ENCODE measurements at places on chromosomes 3 and 15.

DNA sequence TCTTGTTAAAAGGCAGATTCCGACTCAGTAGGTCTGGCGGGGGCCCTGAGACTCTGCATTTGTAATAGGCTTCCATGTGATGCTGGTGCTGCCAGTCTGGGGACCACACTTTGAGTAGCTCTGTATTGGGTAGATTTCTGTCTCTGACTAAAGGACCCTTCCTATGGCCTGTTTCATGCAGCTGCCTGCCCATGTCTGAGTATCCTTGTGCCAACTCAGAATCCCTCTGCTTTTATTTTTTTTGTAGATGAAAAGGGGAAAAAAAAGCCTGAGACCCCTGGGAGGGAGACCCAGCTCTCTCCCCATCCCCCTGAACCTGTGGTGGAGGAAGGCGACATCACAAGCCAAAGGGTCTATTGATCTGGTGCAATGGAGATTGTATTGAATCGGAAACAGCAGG is 81.9 kb downstream of the EBLN2 start:
- DNase-seq = no peak

DNA sequence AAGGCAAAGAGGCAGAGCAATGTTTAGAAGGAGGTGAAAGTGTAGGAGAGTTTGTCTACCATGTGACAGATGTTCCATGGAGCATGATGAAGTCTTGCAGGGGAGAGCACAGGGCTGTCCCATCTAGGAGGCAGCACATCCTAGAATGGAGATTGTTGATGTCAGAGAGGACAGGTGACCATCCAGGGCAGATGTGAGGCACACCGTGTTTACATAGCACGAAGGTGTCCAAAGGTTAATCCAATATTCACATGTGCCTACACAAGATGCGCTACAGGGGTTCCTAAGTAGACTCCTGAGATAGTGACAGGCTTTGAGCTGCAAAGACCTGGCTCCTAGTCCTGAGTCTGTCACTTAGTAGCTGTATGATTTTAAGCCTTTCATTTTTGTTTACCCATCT is 219.3 kb upstream of the SLCO3A1 start:
- DNase-seq = no peak

- no peak for DNase-seq
Measured at GRCh38 chr3:39870706-39871105, 61.3 kb downstream of the MYRIP start.

DNA sequence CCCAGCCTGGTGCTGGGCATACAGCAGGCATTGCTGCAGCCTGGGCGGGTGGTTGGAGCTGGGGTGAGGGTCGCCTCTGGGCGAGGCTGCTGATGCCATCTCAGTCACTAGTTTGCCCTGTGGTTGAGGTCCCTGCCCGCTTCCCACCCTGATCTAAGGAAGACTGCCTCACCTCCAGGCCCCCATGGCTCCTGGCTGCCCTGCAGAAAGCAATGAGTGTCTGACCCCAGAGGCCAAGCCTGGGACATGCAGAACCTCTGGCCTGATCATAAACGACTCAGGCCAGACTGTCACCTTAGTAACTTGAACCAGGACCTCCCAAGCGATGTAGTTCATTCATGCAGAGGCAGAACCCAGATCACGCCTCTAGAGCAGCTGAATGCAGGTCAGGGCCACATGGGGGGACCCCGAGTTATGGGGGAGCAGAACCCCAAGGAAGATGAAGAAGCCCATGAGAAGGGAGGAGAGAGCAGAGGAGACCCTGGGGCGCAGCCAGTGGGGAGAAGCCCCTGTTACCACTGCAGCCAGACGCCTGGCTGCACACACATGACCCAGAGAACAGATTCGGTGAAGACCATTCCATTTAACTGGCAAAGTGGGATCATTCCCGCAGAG is 213.9 kb downstream of the TBC1D2B start:
- DNase-seq = no peak

- no peak for DNase-seq
Measured at GRCh38 chr15:58040150-58040549, 25.4 kb downstream of the ALDH1A2 start.

- DNase-seq = no peak
Measured at GRCh38 chr3:86830566-86830965, 160.4 kb downstream of the VGLL3 start.

DNA sequence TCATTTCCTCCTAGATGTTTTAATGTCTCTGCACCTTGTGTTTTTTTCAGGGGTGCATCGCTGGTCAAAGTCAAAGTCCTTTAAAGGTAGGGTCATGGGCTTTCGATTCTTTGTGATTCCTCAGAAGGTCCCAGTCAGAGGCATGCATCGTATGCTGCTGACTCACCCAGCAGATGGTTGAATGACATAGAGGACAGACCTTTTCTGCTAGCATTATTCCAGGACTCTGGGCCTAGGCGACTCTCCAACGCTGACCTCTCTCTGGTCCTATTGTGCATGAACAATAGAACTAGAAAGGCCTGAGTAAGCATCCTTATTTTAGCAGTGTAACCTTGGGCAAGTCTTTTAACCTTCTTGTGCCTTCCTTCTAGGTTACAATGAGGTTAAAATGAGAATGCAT is 75.9 kb downstream of the DGKG start:
- no peak for DNase-seq

DNA sequence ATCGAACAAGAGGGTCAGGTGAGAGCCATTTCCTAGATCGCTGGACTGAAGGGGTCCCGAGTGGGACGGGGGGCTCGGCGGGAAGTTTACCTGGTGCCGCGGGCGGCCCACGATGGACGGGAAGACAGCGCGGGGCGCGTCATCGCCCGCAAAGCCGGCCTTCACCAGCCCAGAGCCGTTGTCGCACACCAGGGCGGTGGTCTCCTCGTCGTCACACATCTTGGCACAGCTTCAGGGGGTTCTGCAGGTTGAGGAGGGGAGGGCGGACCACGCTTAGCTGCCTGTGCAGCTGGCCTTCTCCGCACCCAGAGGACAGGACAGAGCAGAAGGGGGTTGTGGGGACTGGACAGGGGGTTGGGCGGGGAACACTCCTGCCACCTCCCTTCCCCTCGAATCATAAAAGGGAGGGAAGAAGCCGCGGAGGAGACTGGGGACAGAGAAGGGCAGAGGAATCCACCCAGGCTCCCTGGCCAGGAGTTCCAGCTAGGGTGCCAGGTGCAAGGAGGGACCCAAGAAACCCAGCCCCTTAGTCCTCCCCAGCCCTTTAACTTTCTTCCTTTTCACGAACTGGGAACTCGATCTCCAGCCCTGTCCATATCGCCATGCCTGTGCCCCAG is 651 bp downstream of the ACTC1 start:
- DNase-seq = no peak

GRCh38 chr3:31093606-31094005 is 199.1 kb upstream of the GADL1 start:
- no peak for DNase-seq

- no peak for DNase-seq
Measured at GRCh38 chr3:133931084-133931483, 35.4 kb upstream of the RAB6B start.

DNA sequence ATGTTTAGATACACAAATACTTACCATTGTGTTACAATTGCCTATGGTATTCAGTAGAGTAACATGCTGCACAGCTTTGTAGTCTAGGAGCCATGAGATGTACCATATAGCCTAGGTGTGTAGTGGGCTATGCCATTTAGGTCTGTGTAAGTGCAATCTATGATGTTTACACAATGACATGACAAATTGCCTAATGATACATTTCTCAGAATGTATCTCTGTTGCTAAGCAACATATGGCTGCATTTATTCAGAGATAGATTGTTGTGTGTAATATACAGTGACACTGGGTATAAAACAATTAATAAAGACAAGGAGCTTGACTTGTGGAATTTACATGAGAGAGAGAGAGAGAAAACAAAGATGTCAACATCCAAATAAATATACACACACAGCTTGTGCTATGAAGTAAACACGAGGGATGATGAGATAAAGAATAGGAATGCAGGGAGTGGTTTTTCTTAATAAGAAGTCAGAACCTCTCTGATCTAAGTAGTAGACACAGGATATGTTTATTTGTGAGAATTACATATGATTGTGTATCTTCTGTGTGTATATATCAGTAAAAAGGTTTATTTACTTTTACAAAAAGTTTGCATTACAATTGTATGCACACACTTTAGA is 110.0 kb downstream of the KCNAB1 start:
- DNase-seq = no peak

DNA sequence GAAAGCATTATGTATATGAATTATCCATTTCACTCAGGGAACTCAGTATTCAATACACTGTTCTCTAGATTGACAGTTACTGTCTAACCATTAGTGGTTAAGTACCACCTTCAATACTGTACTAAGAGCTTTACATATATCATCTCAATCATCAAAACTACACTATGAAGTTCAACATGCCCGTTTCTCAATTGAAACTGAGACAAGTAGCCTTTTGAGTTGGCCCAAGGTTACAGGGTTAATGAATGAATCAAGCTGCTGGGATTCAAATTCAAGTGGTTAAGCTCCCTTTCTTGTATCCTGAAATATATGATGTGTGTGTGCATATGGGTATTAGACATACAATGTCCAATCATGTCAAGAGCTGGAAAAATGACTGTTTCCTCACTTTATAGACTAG is 5.8 kb downstream of the TASOR start:
- no peak for DNase-seq

DNA sequence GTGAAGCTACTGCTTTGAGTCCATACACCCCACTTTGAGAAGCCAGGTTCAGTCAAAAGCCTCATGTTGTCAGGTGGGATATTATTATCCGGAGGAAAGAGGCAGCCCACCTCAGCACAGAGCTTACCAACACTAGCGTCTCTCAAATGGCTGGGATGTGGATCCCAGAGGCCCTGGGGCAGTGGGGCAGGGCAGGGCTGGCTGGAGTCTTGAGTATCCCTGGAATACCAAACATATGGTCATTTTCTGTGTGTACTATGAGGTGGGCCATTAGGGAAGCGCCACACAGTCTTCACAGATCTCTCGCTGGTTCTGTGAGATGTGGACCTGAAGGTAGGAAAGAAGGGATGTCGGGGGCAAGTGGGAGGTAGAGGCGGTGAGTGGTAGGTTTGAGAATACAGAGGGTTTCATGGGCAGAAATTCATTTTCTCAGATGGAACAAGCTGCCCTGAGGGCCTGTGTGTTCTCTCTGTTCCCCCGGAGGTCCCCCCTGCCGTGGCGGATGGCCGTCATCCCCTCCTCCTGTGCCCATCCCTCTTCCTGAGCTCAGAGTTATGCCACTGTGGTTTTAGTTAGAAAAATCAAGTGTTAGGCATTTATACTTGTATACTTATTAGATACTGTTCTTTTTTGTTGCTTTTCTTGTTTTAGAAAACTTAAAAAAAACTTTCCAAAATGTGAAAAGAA is 66.4 kb downstream of the USP13 start:
- DNase-seq = no peak

DNA sequence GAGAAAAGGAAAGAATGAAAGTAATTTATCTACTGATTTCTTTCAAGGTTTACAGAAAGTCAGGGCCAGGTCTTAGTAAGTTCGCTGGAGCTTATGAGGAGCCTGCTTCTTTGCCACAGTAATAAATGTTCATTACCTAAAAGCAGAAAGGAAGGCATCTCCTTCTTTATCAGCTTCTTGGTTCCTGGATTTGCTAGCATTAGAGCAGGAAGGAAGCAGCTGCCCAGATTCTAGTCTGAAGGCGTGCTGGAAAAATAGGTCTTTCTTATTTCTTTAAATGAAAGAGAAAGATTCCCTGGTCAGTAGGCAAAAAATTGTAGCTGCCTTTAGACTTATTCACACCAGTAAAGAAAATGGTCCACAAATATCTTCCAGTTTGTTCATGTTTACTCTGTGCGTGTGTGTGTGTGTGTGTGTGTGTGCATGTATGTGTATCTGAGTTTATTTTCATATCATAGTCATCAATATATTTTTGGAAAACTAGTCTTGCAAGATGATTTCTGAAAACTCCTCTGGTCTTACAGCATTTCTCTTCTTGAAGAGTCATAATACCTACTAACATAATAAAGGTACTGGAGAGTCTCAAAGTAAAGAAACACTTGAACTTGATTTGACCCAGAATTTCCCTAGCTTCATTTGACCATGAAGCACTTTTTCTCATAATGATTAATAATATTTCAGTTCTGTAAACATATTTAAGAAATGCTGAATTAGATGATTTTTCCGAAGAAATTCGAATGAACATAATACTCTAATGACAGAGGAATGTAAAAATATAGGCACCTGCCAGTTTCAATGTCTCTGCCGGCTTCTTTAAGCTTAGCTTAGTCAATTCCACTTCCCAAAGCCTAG is 255.3 kb upstream of the ZPLD1 start:
- no peak for DNase-seq

- DNase-seq = no peak
Measured at GRCh38 chr3:149353581-149354184, 20.2 kb upstream of the TM4SF18 start.

- no peak for DNase-seq
Measured at GRCh38 chr3:171615281-171615680, 155.1 kb upstream of the TNIK start.

GRCh38 chr15:89199746-89200145 is 21.6 kb downstream of the RLBP1 start:
- peak; percentile 59 for DNase-seq

DNA sequence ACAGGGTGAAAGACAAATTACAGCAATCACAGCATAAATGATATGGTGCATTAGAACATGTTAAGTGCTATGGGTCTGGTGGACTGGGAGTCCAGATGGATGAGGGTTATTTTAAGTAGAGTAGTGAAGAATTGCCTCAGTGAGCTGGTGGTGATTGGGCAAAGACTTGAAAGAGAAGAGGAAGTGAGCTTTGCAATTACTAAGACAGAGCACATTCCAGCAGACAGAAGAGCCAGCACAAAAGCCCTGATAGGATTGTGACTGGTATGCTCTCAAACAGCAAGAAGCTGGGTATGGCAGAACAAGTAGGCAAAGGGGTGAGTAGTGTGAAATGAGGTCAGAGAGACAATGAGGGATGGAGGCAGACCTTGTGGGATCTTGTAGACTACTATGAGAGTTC is 2.1 kb upstream of the ACKR4 start:
- DNase-seq = no peak

GRCh38 chr3:54188176-54188791 is 65.9 kb downstream of the CACNA2D3 start:
- DNase-seq = no peak

DNA sequence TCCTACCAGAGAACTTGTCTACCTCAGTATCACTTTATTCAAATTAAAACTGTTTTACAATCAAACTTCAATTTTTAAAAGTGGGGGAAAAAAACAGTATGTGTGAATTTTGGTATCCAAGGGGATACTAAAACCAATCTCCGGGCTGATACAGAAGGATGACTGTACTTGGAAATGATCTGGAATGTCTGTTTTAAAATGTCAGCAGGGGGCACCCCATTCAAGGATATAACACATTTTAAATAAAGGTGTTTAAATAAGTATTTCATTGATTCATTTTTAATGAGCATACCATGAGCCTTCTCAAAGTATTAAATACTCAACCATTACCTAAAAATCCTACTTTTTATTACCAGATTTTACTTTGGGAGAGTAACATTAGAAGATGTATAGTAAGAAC is 67.9 kb downstream of the ULK4 start:
- peak; percentile 49 for DNase-seq

Data from pons (tissue), 1 donor.